ENCODE measurements at places on chromosomes 12 and 14.
A peak's percentile ranks its signal among the peaks of the same experiment; 100 is the strongest.

DNA sequence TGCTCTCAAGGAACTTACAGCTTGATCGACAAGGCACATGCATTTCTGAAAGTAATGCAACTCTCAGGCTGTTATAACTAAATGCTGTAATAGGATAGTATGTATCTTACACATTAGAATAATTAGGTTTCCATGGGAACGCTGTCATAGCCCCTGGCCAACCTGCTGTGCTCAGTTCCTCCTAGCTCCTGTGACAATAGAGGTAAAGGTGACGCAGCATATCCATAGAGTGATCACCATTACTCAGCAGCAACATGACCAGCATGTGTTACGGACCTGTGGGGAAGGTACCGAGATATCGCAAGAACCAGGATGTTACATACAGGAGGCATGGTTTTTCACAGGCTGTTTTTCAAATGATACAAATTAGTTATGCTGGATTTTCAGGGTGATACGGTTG is 150.7 kb downstream of the CAND1 start:
- peaks cover 2% of the 10 kb centered on the region for H3K4me1 ChIP-seq
- no peaks in the 10 kb centered on the region for H3K36me3 ChIP-seq
- H3K4me3 ChIP-seq: no peak overlapping the region
- H3K27ac ChIP-seq: no peak overlapping the region

DNA sequence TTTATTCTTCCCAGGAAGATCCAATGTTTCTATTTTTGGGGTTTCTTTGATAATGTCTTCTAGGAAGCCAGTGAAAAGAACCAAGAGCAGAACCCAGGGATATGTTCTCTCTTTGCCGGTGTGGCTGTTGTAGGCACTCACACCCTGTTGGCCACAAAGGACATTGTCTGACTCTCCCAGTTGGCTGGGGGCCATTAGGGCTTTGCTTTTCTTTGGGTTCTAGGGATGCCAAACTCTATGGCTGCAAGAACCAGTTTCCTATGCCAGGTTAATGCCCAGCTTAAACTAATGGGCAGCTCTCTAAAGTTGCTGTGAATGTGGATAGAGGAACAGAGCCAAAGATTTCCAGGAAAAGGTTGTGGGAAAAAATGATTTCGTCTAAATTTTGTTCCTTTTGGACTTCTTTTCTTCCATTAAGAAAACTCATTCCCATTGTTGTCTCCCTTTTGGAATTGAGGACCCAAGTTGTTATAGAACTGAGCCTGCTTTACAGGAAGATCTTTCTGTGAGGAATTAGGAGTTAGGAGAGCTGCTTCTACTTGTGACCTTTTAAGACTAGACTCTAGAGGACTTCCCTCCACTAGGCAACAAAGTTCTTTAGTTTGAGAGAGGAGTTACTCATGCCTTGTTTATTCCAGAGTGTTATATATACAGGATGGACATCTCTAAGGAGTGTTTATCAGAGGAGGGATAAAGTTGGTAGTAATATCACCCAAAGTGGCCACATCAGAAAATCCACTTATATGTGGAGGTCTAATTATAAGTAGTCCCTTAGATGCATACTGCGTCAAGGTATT is 13.1 kb downstream of the COPZ1 start:
- H3K4me1 ChIP-seq: peaks cover 36% of the 10 kb centered on the region
- H3K36me3 ChIP-seq: peaks cover 39% of the 10 kb centered on the region
- H3K27me3 ChIP-seq: no peaks in the 10 kb centered on the region
- no peak overlapping the region for H3K27ac ChIP-seq

DNA sequence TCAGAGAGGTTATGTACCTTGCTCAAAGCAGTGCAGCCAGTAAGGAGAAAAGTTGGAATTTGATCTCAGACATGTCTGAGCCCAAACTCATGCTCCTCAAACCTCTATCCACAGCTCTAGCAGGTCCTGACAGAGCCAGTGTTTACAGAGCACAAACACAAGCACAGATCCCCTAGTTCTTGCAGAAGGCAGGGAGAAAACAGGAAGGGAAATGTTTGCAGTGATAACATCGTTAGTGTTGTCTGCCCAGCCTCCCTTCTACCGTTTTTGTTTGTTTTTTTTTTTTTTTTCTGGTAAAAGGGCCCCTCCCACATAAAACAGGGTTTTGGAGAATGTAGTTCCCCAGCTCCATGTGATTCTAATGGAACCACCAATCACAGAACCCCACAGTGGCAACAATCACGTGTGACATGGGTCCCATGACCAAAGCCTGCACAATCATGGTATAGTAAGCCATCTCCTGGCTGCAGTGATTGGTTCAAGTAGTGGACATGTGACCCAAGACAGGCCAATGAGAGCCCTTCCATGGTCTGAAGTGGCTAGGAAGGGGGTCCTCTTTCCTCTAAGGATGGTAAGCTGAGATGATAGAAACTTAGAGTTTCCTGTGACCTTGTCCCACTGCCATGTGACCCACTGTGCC is 513.4 kb downstream of the MED13L start:
- no peak for DNase-seq
- peaks cover 5% of the 10 kb centered on the region for H3K27me3 ChIP-seq
- no peak overlapping the region for H3K27ac ChIP-seq
- H3K4me3 ChIP-seq: no peak overlapping the region

DNA sequence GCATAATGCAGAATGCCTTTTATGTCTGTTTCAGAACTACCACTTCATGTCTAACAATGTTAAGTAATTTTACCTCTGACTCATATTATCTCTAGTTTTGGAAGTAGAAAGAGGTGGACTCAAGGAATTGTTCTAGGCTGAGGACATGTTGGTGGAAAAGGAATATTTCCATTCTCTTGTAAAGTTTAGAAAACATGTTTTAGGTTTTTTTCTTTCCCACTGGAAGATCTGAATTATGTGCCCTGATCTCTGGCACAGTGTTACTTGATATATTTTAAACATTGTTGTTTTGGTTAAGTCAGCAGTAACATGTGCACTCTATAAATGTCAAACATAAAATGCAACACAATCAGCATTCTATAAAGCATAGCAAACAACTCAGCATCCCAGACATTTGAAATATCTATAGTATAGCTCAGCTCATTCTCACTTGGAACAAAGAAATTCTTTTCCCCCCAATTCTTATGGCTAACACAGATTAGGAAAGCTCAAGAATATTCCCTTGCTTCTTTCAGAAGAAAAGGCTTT is 202.3 kb downstream of the STXBP6 start:
- DNase-seq: no peak
- peaks cover 44% of the 10 kb centered on the region for H3K27me3 ChIP-seq
- no peak overlapping the region for H3K4me3 ChIP-seq
- H3K4me1 ChIP-seq: no peaks in the 10 kb centered on the region

GRCh38 chr14:61179796-61180398 is 101.2 kb downstream of the TMEM30B start:
- peaks cover 40% of the 10 kb centered on the region for H3K27me3 ChIP-seq
- H3K27ac ChIP-seq: no peak overlapping the region
- peaks cover 7% of the 10 kb centered on the region for H3K4me1 ChIP-seq
- no peak overlapping the region for H3K4me3 ChIP-seq
- DNase-seq: no peak

DNA sequence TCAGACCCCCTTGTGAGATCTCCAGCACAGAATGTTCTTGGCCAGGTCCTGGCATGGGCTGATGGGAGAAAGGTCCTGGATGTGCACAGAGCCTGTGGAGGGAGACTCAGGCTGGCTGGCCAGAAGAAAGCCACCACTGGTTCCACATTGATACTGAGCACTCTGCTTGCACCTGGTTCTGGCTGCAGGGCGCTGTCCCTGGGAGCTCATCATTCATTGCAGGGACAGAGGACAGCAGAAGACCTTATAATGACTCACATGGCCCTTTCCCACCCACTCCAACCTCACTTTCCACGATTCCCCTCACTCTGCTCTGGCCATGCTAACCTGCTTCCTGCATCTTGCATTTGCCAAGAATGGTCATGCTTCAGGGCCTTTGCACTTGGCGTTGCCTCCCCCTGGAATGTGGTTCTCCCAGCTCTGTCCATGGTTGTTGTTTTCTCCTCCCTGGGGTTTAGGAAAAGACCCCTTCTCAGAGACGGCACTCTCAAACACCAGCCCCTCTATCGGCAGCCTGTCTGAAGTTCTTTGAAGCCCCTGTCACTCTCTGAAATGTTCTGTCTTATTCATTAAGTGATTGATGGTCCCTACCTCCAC is 10.3 kb downstream of the KRT7 start:
- H3K4me3 ChIP-seq: peak overlapping the region; percentile 45
- no peak overlapping the region for H3K27ac ChIP-seq
- H3K27me3 ChIP-seq: no peaks in the 10 kb centered on the region
- DNase-seq: no peak
- H3K36me3 ChIP-seq: no peaks in the 10 kb centered on the region

- no peak overlapping the region for H3K4me3 ChIP-seq
- H3K27ac ChIP-seq: no peak overlapping the region
- no peak for DNase-seq
- no peaks in the 10 kb centered on the region for H3K36me3 ChIP-seq
- no peaks in the 10 kb centered on the region for H3K27me3 ChIP-seq
These were observed 1.8 kb downstream of the KERA start for GRCh38 chr12:91055976-91056375.

- DNase-seq: no peak
- no peak overlapping the region for H3K27ac ChIP-seq
- peaks cover 7% of the 10 kb centered on the region for H3K27me3 ChIP-seq
- no peak overlapping the region for H3K4me3 ChIP-seq
These were observed 145.8 kb downstream of the DICER1 start for GRCh38 chr14:95011445-95012006.

GRCh38 chr12:92473564-92473963 is 229.2 kb upstream of the PLEKHG7 start:
- H3K27me3 ChIP-seq: no peaks in the 10 kb centered on the region
- H3K4me1 ChIP-seq: no peaks in the 10 kb centered on the region
- DNase-seq: no peak
- H3K27ac ChIP-seq: no peak overlapping the region

GRCh38 chr12:3929875-3930615 is 56.8 kb upstream of the PARP11 start:
- H3K27me3 ChIP-seq: peaks cover 3% of the 10 kb centered on the region
- H3K4me3 ChIP-seq: no peak overlapping the region
- no peak for DNase-seq
- H3K27ac ChIP-seq: no peak overlapping the region

DNA sequence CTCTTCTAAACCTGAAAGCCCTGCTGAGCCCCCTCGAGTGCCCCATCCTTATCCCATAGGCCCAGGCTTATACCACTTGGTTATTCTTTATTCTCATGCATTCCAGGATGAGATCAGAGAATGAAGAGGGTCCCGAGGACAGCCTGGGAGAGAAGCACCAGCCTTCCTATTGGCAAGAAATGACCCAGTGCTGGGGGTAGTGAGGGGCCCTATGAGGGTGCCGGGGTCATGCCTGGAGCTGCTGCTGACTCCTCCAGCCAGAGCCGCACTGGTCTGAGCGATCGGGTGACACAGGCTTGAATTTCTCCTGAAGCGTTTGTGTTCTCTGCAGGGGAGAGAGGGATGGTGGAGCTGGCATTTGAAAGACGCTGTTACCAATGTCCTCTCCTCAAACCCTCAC is 18.1 kb downstream of the MORN3 start:
- H3K27me3 ChIP-seq: no peaks in the 10 kb centered on the region
- H3K4me1 ChIP-seq: peaks cover 41% of the 10 kb centered on the region
- no peak overlapping the region for H3K27ac ChIP-seq
- H3K36me3 ChIP-seq: no peaks in the 10 kb centered on the region
- no peak overlapping the region for H3K4me3 ChIP-seq

GRCh38 chr12:29212682-29213403 is 63.8 kb downstream of the FAR2 start:
- H3K4me1 ChIP-seq: no peaks in the 10 kb centered on the region
- H3K36me3 ChIP-seq: no peaks in the 10 kb centered on the region
- H3K27ac ChIP-seq: no peak overlapping the region
- DNase-seq: no peak

DNA sequence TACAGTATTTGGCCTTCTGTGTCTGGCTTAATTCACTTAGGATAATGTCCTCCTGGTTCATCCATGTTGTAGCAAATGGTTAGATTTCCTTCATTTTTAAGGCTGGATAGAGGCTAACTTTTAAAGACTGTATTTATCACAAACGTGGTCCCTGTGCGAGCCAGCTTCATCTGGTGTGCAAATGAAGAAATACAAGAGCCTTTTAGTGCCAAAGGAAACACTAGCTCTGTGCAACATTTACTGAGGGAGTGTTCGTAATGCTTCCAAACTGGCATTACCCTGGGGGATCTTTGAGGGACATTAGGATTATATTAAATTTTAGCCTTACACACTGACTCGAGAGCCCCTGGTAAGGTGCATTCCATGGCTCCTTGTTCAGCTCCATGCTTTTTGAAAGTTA is 43.0 kb upstream of the SLC38A2 start:
- peaks cover 9% of the 10 kb centered on the region for H3K36me3 ChIP-seq
- H3K27me3 ChIP-seq: no peaks in the 10 kb centered on the region
- H3K4me1 ChIP-seq: no peaks in the 10 kb centered on the region
- DNase-seq: no peak

GRCh38 chr12:102281231-102281630 is 83.6 kb upstream of the PMCH start:
- DNase-seq: no peak
- no peak overlapping the region for H3K27ac ChIP-seq
- no peak overlapping the region for H3K4me3 ChIP-seq
- H3K27me3 ChIP-seq: no peaks in the 10 kb centered on the region
- H3K36me3 ChIP-seq: peaks cover 5% of the 10 kb centered on the region
- no peaks in the 10 kb centered on the region for H3K4me1 ChIP-seq

DNA sequence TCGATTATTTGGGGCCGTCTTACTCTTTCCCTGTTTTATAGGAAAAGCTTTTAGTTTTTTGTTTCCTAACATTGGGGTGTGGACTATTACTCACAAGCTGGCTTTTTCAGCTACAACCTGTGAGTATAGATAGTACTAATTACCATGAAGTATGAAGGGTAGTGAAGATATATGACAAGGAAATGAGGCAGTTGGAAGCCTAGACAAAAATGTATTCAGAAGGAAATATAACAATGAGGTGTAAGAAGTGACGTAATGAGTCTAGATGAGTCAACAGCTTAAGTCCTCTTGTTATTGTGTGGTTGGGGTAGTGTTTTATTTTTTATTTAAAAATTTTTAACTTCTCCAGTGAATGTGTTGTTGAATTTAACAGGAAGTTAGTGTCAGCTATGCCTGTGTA is 804.5 kb downstream of the NRXN3 start:
- H3K4me1 ChIP-seq: no peaks in the 10 kb centered on the region
- no peaks in the 10 kb centered on the region for H3K36me3 ChIP-seq
- DNase-seq: no peak
- H3K27ac ChIP-seq: no peak overlapping the region
- H3K4me3 ChIP-seq: no peak overlapping the region

DNA sequence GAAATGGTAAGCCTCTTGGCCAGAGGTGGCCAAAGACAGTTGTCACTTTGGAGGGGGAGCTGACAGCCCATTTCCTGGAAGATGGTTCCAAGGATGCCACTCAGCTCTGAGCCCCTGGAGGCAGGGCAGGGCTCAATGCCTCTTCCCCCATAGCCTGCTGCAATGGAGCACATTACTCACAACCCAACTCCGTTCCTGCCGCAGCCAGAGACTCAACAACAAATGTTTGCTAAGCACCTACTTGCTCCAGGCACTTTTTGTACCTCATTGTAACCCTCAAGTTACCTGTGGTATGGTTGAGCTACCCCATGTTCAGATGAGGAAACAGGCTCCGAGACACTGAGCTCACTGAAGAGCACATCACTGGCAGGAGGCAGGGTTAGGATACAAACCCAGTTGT is 19.5 kb downstream of the IRF2BPL start:
- H3K27ac ChIP-seq: no peak overlapping the region
- peaks cover 2% of the 10 kb centered on the region for H3K27me3 ChIP-seq
- DNase-seq: no peak
- H3K4me1 ChIP-seq: peaks cover 9% of the 10 kb centered on the region

GRCh38 chr14:103597623-103598377 is 31.2 kb upstream of the KLC1 start:
- no peak overlapping the region for H3K4me3 ChIP-seq
- no peak for DNase-seq
- no peak overlapping the region for H3K27ac ChIP-seq
- no peaks in the 10 kb centered on the region for H3K4me1 ChIP-seq

GRCh38 chr14:56633544-56633943 is 53.9 kb downstream of the TMEM260 start:
- H3K36me3 ChIP-seq: peaks cover 94% of the 10 kb centered on the region
- no peak for DNase-seq
- H3K4me3 ChIP-seq: no peak overlapping the region
